ENCODE measurements at places on chromosomes 4 and X.
A peak's percentile ranks its signal among the peaks of the same experiment; 100 is the strongest.

DNA sequence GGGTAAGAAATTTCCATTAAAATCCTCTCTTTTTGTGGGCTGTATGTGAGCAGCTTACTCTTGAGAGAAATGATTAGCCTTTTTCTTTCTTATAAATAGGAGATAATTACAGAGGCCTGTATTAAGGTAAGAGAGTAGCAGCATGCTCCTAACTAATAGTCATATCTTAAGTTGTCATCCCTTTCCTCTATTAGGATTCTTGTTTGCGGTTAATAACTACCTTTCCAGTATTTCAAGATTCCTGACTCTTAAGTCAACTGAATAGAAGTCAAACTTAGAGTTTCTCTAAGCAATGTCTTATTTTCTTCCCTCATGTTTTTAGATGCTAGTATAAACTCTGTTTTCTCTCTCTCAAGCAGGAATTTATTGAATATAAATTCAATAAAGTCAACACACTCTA, 139.9 kb upstream of the GPRIN3 start:
- no peak for DNase-seq

- DNase-seq, result peak; percentile 13
Observed at GRCh38 chr4:10013722-10014121, 7.6 kb downstream of the SLC2A9 start.

DNA sequence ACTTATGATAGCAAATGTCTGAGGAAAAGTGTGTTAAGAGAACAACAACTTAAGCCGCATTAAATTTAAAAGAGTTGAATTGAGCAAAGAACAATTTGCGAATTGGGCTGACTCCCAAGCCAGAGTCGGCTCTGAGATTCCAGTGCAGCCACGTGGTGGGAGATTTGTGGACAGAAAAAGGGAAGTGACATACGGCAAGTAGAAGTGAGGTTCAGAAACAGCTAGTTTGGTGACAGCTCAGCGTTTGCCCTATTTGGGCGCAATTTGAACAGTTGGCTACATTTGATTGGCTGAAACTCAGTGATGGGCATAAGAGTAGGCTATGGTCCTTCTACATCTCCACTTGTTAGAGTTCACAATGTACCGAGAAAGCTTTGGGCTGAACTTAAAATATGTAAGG, 124.0 kb downstream of the PRKX start:
- DNase-seq, result no peak

DNA sequence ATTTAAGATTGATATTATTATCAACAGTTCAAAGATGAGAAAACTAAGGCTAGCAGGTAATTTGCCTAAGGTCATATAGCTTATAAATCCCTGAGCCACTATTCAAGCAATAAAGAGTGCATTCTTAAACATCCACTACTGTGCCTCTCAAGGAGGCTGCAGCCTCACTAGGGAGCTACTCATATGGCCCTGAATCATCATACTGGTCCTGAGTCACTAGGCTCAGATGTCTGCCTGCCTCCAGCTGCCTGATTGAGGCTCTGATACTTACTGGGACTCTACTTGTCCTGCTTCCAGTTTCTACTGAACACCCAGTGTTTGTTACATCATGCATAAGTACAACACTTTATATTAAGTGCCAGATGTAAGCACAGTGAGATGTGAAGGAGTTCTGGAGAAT, 110.7 kb downstream of the AASDH start:
- no peak for DNase-seq

DNA sequence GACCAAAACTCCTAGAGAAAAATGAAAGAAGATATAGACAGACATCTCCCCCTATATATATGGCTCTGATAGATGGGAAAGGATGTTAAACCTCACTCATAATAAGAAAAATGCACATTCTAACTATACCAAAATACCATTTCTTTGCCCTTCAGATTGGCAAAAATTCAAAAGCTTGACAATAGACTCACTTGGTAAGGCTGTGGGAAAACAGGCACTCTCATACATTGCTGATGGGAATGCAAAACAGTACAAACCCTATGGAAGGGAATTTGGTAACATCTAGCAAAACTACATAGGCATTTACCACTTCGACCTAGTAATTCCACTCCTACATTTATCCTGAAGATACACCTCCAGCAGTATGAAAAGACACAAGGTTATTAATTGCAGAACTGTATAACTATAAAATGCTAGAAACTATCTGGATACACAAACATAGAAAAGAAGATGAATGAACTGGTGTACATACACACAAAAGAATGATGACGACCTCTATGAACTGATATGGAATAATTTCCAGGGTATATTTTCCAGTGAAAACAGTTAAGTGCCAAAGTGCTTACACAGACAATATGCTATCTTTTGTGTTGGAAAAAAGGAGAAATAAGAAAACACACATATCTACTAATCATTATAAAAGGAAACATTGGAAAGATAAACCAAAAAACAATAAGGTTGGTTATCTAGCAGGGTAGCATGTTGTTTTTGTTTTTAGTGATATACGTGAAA, 48.5 kb downstream of the WDFY3 start:
- DNase-seq, result no peak
